ENCODE measurements at places on chromosomes 12 and 14. TPM values are rescaled to one million over a fixed set of nuclear protein-coding genes. Genes with fewer than 3 reads are reported as not detected.

ZDHHC22 gene
- total RNA-seq: not detected

TAS2R9 gene
- total RNA-seq: not detected

USP44 gene
- 1.6 TPM for total RNA-seq

FBLN5 gene
- total RNA-seq: 152 TPM

FLVCR2 gene
- 5.8 TPM for total RNA-seq

STAC3 gene
- 0.18 TPM for total RNA-seq

All from myometrial cell (primary cell).